NCI-H1436 treated with DMSO at 0.1 percent for 48 hours (cell line): ENCODE measurements at places on chromosomes 3 and 15.

DNA sequence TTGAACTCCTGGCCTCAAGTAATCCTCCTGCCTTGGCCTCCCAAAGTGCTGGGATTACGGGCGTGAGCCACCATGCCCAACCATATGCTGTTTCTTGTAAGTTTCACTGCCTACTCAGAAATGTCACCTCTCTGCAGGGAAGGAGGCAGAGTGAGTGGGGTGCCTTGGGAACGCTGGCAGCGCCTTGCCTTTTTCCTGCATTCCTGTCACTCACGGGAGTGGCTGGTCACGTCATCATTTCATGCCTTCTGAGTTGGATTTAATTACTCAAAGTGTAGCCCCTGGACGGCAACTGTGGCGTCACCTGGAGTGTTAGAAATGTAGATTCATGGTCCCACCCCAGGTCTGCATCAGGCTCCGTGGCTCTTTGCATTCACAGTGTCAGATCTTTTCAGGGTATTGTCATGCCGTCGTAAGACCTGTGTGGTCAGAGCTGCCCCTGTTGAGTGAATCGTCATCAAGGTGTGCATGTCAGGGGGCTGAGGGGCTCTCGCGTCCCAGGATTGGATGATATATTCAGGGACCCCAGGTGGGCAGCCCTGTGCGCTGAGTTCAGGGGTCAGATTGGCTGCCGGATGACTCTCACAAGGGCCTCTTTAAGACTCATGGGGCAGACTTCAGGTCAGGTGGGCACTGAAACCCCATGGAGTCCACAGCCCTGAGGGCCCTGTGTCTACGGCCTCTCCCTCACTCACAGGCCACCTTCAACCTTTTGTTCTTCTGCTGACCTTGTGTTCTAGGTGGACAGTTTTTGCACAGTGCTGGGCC is 65.9 kb upstream of the KLHL25 start:
- no peak for DNase-seq

GRCh38 chr15:40499931-40500330 is 29.1 kb downstream of the CHST14 start:
- DNase-seq = no peak

DNA sequence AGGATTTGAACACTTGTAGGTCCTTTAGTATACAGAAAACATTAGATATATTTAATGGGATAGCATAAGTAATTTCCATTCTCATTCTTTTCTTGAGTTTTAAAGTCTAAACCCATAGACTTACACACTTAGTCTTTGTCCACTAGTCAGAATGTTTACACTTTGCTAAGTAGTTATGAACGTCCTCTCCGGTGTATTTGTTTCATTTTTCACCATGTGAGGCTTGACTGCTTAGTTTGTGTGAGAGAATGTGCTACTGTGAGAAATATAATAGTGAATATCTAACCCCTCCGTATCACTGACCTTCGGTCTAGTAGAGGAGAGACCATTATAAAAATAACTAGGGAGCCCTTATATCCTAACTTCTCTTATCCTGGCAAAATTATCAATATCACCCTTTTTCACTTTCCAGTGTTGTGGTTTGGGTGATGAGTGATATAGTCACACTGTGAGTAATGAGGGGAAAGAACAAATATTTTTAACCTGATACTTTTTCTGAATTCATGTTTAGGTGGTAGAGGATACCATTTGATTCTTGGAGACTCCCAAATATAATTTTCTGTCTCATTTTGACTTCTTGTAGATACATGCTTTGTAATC is 122.4 kb downstream of the UBE2E2 start:
- no peak for DNase-seq

- DNase-seq = no peak
Measured at GRCh38 chr15:99582508-99582960, 16.8 kb downstream of the MEF2A start.

GRCh38 chr3:47475029-47475569 is 642 bp downstream of the SCAP start:
- no peak for DNase-seq

DNA sequence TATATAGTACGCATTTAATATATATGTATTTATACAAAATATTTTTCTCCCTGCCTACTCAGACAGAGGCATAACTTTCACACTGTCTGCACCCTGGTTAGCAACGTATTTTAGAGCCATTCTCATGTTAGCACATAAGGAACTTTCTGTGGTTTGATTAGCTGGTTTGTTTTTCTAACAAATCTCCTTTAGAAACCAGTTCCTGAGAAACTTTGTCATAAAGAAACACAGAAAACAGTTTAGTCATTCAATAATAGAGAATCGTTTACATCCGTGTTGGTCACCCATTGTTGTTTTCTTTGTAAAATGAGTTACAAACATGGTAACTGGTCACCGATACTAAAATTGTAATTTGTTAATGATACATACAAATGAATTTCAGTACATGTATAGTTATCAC is 5.9 kb upstream of the NGRN start:
- DNase-seq = no peak

GRCh38 chr15:94212291-94212690 is 19.1 kb upstream of the MCTP2 start:
- no peak for DNase-seq

DNA sequence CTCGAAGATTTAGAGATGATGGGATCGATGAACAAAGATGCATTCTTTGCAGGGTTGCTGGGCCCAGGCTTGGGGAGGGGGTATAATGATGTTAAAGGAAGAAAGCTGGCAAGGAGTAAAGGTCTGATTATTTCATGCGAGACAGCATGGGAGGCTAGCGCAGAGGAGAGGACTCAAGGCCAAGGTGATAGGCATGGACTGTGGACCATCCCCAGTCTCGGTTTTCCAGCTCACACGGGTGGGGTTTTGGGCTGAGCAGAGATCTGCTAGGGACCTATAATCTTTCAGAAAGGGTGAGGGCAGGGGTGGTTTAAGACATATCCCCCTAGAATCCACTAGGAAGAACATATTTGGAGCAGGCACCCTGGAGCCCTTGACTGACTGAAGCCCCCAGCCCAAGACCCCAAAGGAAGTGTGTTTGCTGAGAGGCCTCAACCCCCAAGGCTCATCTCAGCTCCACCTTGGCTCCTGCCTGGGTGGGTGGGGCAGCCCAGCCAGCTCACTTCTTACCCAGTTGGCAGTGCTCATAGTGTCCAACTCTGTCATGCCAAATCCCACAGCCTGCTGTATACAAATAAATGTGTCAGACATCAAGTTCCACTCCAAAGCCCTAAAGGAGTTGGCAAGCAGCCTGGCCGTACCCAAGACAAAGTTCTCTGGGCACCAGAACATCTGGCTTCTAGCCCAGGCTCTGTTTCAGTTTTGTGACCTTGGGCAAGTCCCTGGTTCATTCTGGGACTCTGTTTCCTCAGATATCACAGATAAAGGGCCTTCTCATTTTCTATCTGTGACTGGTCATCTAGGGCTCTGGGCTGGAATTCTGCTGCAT is 17.9 kb downstream of the ACSBG1 start:
- DNase-seq = no peak

DNA sequence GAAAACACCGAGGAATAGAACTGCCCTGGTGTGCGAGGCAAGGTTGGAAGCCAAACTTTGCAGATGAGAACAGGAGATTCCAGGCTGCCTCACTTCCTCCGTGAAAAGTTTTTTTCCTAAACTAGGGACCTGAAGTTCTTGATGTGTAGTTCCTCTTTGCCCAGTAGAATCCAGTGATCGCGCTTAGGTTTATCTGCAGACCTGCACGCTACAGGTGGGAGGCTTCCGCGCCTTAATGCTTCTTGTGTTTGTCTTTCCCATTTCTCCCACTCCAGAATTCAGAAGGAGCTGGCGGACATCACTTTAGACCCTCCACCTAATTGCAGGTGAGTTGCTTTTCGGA is 5.4 kb downstream of the UBE2E1 start:
- no peak for DNase-seq

GRCh38 chr3:14147617-14148016 is 22.8 kb downstream of the TMEM43 start:
- DNase-seq = no peak

DNA sequence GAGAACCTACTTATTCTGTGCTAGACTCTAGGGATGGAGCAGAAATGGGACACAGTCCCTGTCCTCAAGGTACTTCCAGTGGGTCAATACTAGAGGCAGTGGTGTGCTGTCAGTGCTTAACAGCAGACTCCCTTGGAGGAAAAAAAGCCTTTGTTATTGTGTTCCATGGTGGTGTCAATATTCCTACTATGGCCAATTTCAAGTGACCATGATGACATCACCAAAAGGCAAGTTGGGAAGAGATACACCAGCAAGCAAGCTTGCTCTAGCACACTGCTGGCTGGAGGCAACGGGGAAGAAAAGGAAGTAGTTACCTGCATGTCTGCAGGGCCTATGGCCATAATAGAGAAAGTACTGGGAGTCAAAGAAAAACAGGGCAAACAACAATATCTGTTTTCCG is 89.6 kb upstream of the ETV5 start:
- no peak for DNase-seq

DNA sequence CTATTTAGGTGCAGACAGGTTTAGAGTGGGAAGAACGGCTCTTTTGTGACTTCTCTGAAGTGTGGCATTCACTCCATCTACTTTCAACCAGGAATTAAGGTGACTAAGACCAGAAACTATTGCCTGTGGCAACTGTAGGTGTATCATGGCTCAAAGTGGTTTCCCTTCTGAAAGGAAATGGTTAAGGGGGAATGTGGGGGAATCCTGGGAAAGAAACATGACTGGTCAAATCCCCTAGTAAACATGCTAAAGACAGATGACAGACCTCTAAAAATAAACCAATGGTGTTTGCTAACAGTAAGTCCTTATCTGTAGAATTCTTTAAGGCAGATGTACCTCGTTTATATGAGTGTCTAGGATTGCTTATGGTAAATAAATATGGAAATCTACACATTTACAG is 56.9 kb downstream of the MEGF11 start:
- DNase-seq = no peak

DNA sequence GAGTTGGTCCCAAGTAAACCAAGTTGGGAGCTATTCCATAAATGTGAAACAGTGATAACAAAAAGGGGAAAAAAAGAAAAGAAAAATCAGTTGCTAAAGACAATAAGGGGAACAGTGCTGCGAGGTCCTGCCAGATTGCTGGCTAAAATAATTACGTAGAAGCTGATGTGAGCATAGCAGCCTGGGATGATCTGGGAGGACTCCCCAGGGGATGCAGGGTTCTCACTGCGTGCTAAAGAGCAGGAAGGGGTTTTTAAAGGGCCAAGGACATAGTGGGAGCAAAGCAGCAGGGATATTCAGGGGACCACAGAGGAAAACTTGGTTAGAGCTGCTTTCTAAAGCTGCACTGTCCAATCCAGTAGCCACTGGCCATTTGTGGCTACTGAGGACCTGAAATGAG is 133.0 kb upstream of the UMPS start:
- DNase-seq = no peak

DNA sequence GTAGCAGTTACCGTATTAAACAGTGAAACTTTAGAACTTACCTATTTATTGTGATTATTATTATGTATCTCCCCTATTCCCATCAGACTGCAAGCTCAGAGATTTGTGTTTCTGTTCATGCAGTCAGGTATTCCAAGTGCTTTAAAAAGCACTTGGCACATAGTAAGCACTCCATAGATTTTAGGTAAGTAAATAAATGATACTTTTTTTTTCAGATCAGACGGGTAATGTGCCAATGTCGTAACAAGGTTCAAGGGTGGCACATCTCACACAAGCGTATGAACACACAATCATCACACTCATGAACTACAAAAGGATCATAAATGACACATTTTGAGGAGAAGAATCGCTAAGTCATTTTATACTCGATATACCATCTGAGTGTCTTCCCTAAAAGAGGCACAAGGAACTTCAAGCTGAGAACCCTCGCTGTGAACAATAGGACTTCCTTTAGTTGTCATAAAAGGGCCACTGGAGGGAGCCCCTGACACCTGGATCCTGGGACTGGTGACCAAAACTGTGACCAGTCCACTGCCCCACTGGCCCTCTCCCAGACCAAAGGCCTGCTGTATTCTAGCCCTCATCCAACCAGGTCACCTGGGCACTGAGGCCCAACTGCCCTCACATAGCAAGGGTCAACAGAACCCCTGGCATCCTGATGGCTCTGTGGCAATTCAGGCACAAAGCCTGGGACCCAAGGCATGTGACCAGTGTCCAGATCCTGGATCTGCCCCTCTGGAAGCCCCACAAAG is 32.1 kb downstream of the KIF9 start:
- DNase-seq = no peak

DNA sequence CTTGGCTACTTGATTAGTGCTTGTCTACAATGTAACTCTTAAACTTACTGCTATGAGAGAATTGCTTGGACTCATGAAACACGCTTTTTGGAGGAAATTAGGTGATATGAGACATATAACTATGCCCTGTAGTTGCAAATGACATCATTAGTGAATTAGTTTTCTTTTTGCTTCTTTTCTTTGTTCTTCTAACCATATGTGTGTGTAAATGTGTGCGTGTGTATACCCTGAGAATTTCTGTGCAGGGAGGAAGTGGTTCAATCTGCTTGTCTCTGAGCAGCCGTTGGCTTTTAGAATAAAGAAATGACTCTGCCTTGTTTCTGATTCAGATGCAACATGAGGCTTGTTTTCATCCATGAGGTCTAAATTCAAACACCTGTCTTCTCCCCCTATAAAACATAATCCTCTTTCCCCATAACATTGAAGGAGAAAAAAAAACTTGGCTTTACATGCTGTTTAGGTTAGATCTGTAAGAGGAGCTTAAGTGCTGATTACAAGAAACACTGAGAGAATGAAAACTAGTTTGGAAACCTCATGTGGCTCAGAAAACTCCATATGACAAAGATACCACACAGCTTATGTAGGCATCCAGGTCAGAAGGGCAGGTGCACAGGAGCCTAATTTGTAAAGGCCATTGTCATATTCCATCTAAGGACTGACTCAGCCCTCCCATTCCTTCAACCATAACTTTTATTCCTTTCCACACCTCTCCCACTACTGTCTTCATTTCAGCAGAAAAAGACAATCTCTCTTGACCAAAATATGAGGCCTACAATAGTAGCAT is 30.5 kb upstream of the BLM start:
- no peak for DNase-seq
